ENCODE measurements at places on chromosomes 2 and 18.

DNA sequence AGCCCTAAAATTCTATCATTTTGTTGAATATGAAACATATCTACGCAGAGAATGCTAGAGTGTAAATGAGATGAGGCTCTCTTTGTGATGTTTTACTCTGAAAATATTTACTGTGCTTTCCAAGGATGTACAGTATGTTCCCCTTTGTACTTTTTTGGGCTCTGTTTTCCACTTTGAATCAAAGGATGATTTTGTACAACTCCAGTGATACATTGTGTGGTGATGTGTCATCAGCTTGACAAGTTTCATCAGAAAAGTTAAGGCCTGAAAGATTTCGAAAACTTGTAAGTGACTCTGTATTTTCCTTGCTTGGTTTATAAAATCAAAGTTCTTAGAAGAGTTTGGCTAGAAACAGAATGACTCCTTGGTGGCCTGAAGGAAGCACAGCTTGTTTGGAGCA lies 206.3 kb downstream of the LTBP1 start:
- DNase-seq, result no peak

DNA sequence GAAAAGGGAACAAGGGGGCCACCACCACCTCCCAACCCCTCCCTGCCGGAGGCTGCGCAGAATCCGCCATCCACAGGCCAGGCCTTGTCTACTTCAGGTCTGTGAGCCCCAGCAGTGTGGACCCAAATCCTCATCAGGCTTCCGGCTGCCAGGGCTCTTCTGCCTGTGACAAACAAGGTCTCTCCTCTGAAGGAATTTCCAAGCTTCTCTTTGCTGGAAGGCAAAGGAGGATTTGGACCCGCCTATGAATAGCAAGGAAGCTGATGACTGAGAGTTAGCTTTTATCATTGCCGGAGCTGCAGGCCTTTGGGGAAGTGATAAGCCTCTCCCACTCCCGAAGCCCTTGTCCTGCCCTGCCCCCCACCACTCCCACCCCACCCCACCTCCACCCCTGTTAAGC lies 93.7 kb upstream of the SH3BP4 start:
- DNase-seq, result no peak

DNA sequence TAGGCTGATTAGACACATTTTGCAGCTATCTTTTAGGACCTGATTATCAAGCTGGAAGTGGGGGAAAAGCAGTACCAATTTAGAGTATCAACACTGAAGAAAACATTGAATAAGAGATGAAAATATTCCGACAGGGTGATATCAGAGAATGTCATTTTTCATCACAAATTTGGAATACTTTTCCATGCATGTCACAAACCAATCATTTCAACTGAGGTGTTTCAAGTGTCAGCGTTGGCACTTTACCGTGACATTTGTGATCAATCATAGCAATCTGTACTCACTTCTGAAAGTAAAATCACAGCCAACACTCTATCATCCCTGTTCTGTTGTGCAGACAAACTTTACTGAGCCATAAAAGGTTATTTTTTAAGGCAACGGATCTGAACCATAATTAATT lies 75.4 kb downstream of the PDE1A start:
- DNase-seq, result no peak

GRCh38 chr2:2831633-2832032 lies 500.6 kb upstream of the MYT1L start:
- no peak for DNase-seq

- no peak for DNase-seq
Measured at GRCh38 chr2:186691231-186691630, 2.6 kb upstream of the FAM171B start.

DNA sequence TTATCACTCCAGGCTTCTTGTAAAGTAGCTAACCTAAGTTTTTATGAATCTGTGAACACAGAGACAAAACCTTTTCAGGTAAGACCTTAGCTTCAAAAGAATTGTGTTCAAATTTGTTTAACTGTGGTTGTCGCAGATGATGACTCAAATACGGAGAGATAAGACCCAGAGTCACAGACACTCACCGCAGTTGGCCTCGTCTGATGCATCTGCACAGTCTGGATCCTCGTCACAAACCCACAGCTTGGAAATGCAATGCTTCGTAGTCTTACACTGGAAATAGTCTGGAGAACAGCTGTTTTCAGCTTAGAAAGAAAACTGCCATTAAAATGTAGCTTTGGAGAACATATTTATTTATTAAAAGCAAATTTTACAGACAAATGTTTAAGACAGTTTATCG lies 1662.1 kb upstream of the NXPH2 start:
- no peak for DNase-seq

- DNase-seq, result no peak
Measured at GRCh38 chr18:74694436-74694835, 96.8 kb downstream of the ZNF407 start.

DNA sequence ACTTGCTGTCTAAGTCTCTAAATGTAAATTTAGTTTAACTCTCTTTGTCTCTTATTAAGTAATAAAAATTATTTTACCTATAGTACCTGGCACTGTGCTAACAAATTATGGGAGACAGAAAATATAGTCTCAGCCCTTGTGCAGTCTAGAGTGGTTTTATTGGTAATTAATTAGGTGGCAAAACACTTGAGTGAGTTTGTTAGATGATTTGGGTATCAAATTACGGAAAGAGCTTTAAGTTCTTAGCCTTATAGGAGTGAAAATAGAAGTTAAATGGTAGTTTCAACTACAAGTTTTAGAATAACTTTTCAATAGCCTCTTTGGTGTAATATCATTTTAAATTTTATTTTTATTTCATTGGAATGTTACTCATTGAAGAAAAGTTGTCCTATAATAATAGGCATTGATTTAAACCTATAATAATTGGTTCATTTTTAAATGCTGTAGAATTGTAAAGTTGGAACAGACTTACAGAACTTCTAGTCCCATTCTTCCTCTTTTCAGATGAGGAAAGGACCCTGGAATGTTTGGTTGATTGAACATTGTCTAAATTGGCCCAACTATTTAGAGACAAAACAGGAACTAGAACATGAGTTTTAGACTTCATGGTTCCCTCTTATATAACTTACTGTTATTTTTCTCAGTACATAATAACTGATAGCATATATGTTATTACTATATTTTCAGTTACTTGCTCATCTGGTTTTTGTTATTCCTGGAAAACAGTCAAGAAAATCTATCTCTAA lies 10.2 kb upstream of the HTR2B start:
- DNase-seq, result no peak

DNA sequence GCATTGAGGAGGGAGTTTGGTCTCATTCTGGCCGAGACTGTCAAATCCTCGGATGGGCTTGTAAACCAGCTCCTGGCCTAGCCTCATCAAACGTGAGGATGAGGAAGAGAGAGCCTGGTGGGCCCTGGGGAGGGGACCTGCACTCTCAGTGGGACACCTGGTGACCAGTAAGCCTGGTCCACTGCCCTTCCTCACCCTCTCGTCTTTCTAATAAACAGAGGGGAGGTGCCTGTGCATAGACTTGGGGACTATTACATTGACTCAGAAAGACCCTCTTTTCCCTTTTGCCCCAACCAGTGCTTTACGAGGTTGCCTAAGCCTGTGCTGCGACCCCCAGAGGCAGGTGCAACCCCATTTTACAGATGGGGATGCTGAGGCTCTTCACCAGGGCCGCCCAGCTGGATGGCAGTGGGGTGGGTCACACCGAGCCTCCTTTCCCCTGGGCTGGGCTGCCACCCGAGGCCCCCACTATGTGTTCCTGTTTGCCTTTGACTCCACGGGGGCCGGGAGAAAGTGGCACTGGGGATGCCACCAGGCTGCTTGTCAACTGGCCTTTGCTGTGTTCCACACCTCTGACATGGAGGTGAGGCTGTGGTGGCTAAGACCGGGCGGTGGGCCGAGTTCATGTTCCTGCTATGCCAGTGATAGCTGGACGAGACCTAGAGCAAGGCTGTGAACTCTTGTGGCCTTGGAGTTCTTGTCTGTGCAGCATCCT lies 85.9 kb downstream of the GLI2 start:
- DNase-seq, result no peak
